ENCODE measurements at places on chromosomes 11 and 22.

- no peaks in the 10 kb centered on the region for H3K36me3 ChIP-seq
- H3K27me3 ChIP-seq = no peaks in the 10 kb centered on the region
- H3K4me3 ChIP-seq = no peak overlapping the region
- H3K4me1 ChIP-seq = peaks cover 28% of the 10 kb centered on the region
Measured at GRCh38 chr11:45994371-45995341, 72.2 kb downstream of the LARGE2 start.

GRCh38 chr11:66363805-66364535 lies 7.6 kb downstream of the SLC29A2 start:
- no peaks in the 10 kb centered on the region for H3K4me1 ChIP-seq
- DNase-seq = peak; percentile 77
- no peak overlapping the region for H3K4me3 ChIP-seq
- no peaks in the 10 kb centered on the region for H3K27me3 ChIP-seq

DNA sequence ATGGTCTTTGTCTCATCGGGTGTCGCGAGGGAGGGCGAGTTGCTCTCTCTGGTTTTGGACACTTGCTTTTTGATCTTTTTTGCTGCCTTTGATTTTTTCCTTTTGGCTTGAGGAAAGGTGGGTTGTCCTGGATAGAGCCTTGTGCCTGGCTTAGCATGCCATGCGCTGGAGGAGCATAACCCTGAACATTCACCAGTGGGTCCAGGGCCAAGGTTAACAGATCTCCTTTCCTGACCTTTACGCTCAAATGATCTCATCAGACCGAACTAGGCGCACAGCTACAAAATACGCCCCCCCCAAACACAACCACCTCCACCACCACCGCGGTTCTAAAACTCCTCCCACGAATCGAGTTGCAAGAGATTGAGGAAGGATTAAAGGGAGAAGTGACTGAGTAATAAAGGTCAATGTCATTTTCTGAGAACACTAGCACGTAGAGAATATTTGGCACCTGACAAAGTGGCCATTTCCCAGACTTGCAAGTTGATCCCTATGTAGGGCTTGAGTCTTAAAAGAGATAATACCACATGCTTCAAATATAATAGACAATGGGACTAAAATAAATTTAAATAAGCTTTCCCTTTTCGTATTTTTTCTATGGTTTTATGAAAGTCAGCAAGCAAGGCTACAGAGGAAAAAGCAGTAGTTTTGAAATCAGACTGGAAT lies 48.7 kb upstream of the CADM1 start:
- H3K4me1 ChIP-seq = peaks cover 6% of the 10 kb centered on the region
- no peaks in the 10 kb centered on the region for H3K27me3 ChIP-seq

DNA sequence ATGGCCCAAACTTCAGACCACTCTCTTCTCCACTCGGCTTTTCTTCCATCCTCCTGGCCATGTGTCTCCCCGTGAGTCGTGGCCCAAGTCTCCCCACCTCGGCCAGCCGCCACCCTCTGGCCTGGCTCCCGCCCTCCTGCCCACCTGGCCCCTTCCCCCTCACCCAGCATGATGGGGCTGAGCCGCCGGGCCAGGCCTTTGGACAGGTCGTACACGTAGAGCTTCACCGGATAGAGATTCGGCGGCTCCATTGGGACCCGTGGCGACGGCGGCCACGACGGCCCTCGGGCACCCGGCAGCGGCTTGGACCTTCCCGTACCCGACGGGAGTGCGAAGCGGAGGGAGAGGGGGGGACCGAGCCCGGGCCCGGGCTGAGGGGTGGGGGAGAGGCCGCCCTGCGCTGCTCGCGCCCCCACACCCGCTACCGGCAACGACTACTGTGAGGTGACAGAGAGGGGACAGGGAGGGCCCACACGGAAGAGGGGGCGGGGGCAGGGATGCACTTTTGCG lies at the start of gene DESI1:
TSS of gene DESI1 (minus strand) at position 455 of the 510 bp plus-strand sequence. CDS start at position 251, 204 bp downstream.
- no peaks in the 10 kb centered on the region for H3K27me3 ChIP-seq
- H3K4me3 ChIP-seq = peak within 1 kb of the TSS; percentile 98
- peaks cover 8% of the 10 kb centered on the region for H3K36me3 ChIP-seq

DNA sequence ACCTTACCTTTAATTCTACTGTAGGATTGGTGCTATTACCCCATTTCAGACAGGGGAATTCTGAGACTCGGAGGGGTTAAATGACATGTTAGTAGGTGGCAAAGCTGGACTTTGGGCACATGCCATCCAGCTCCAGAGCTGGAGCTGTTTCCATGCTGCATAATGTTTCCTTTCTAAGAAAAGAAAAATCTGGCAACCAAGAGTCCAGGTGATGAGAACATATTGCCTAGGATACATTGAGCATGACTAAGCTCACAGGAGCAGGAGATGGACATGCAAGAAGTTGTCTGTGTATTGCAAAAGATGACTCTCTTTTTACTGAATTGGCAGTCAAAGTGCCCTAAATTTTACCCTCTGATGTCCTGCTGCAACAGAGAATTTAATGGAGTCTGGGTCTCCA lies 150.8 kb upstream of the SYT13 start:
- no peak overlapping the region for H3K27ac ChIP-seq
- H3K27me3 ChIP-seq = no peaks in the 10 kb centered on the region
- no peaks in the 10 kb centered on the region for H3K36me3 ChIP-seq
- no peak overlapping the region for H3K4me3 ChIP-seq

- no peak overlapping the region for H3K27ac ChIP-seq
- H3K4me3 ChIP-seq = no peak overlapping the region
- no peak for DNase-seq
- no peaks in the 10 kb centered on the region for H3K4me1 ChIP-seq
- no peaks in the 10 kb centered on the region for H3K36me3 ChIP-seq
Measured at GRCh38 chr11:86537541-86538222, 134.7 kb downstream of the ME3 start.

GRCh38 chr11:122743949-122744348 lies 88.4 kb downstream of the UBASH3B start:
- no peak for DNase-seq
- H3K36me3 ChIP-seq = no peaks in the 10 kb centered on the region
- no peaks in the 10 kb centered on the region for H3K4me1 ChIP-seq
- H3K27me3 ChIP-seq = no peaks in the 10 kb centered on the region
- no peak overlapping the region for H3K4me3 ChIP-seq

DNA sequence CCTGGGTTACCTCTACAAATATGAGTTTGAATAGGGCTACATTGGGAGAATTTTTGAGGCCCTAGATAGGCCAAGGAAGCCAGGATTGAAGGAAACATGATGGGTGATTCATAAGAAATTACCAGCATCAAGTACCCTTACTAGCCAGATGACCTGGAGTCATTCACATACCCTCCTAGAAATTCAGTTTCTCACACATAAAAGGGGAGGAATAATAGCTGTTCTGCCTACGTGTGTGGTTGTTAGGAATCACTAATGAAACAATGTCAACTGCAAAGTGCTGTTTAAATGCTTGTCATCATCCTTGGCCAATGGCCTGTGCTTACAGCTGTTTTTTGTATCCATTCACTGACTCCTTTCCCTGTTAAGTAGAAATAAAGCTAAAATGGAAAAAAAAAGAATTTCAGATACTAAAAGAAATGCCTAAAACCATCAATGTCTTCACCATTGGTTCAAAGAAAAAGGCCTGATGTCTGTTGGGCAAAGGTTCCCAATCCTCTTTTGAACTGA lies 114.4 kb downstream of the NCAM1 start:
- no peaks in the 10 kb centered on the region for H3K36me3 ChIP-seq
- H3K4me1 ChIP-seq = peaks cover 3% of the 10 kb centered on the region
- H3K27me3 ChIP-seq = no peaks in the 10 kb centered on the region
- DNase-seq = no peak
- H3K4me3 ChIP-seq = no peak overlapping the region
- no peak overlapping the region for H3K27ac ChIP-seq

DNA sequence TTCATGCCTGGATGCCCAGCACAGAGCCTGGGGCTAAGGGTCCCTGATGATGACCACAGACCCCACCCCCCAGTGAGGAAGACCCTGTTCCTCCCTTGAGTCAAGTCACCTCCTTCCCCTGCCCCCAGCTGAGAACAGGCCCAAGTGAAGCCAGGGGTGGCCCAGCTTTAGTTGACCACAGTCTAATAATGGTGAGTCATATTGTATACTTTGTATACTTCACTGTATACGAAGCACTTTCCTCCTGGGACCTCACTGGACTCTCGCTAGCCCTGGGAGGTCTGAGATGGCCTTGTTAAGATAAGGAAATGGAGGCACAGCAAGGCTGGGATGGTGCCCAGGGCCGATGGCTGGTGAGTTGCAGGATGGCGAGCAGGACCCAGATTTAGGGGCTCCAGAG lies 3.7 kb upstream of the FLRT1 start:
- H3K27me3 ChIP-seq = peaks cover 34% of the 10 kb centered on the region
- H3K27ac ChIP-seq = no peak overlapping the region
- H3K4me3 ChIP-seq = no peak overlapping the region

- DNase-seq = no peak
- no peaks in the 10 kb centered on the region for H3K4me1 ChIP-seq
- H3K27ac ChIP-seq = no peak overlapping the region
- no peaks in the 10 kb centered on the region for H3K36me3 ChIP-seq
- H3K4me3 ChIP-seq = no peak overlapping the region
Measured at GRCh38 chr11:87719326-87720073, 455.7 kb downstream of the RAB38 start.

GRCh38 chr22:17665854-17666253 lies 27.3 kb downstream of the BCL2L13 start:
- no peak overlapping the region for H3K27ac ChIP-seq
- H3K36me3 ChIP-seq = peaks cover 13% of the 10 kb centered on the region
- no peaks in the 10 kb centered on the region for H3K27me3 ChIP-seq
- DNase-seq = no peak

DNA sequence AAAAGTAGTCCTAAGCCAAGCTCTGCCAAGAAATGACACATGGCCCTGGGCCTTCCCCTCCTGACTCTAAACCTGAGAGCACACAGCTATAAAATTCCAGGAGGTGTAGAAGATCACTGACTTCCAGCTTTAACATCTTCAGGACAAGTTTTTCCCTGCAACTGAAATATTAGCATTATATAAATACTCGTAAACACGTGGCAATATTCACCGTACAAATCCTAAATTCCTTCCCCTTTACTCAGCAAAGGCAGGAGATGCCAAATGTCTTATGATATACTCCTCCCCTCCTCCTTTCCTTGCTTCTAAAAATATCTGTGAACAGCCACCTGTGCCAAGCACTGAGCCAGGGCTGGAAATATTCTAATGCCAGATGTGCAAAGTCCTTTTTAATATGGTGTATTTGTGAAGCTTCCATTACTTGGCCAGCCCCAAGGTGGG lies 194.0 kb downstream of the LARGE1 start:
- no peaks in the 10 kb centered on the region for H3K36me3 ChIP-seq
- H3K4me1 ChIP-seq = peaks cover 4% of the 10 kb centered on the region
- no peak overlapping the region for H3K4me3 ChIP-seq
- no peak overlapping the region for H3K27ac ChIP-seq
- no peaks in the 10 kb centered on the region for H3K27me3 ChIP-seq

GRCh38 chr11:30816959-30817880 lies 231.1 kb upstream of the MPPED2 start:
- no peaks in the 10 kb centered on the region for H3K27me3 ChIP-seq
- H3K27ac ChIP-seq = no peak overlapping the region
- no peak for DNase-seq
- H3K36me3 ChIP-seq = no peaks in the 10 kb centered on the region
- H3K4me3 ChIP-seq = no peak overlapping the region

- H3K4me1 ChIP-seq = no peaks in the 10 kb centered on the region
- no peak for DNase-seq
- no peaks in the 10 kb centered on the region for H3K27me3 ChIP-seq
- no peak overlapping the region for H3K27ac ChIP-seq
- no peaks in the 10 kb centered on the region for H3K36me3 ChIP-seq
Measured at GRCh38 chr11:69423611-69424385, 57.7 kb upstream of the LINC01488 start.

DNA sequence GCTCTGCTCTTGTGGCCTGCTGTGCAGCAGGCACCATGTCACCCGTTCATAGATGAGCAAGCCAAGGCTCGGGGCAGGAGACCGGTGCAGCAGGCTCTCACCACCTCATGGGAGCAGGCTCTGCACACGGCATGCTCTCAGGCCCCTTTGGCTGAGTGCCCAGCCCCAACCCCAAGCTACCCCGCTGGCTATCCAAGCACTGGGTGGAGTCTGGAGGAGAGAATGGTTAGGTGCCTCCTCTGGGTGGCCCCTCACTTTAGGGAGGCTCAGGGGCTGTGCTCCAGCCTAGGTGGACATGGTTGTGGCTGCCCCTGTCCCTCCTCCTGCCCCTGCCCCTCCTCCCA lies 199.9 kb downstream of the IGLL1 start:
- H3K36me3 ChIP-seq = no peaks in the 10 kb centered on the region
- no peak overlapping the region for H3K4me3 ChIP-seq
- H3K27me3 ChIP-seq = peaks cover 12% of the 10 kb centered on the region
- H3K27ac ChIP-seq = no peak overlapping the region
- DNase-seq = no peak

GRCh38 chr11:124340142-124340447 lies 20.1 kb upstream of the OR8D2 start:
- no peak overlapping the region for H3K4me3 ChIP-seq
- H3K27ac ChIP-seq = no peak overlapping the region
- H3K4me1 ChIP-seq = no peaks in the 10 kb centered on the region

- H3K4me1 ChIP-seq = no peaks in the 10 kb centered on the region
- no peak overlapping the region for H3K27ac ChIP-seq
- peaks cover 14% of the 10 kb centered on the region for H3K27me3 ChIP-seq
- no peaks in the 10 kb centered on the region for H3K36me3 ChIP-seq
Measured at GRCh38 chr11:85809863-85810262, 1.1 kb downstream of the SYTL2 start.

GRCh38 chr22:46008291-46008690 lies 31.3 kb upstream of the WNT7B start:
- no peak overlapping the region for H3K4me3 ChIP-seq
- no peak overlapping the region for H3K27ac ChIP-seq
- no peaks in the 10 kb centered on the region for H3K27me3 ChIP-seq
- no peaks in the 10 kb centered on the region for H3K36me3 ChIP-seq

Data from H1 (cell line).